Renal cortical epithelial cell (primary cell): ENCODE measurements at places on chromosomes 4 and X.

GRCh38 chrX:29488919-29489318 is 726.4 kb upstream of the MAGEB2 start:
- no peak for DNase-seq

DNA sequence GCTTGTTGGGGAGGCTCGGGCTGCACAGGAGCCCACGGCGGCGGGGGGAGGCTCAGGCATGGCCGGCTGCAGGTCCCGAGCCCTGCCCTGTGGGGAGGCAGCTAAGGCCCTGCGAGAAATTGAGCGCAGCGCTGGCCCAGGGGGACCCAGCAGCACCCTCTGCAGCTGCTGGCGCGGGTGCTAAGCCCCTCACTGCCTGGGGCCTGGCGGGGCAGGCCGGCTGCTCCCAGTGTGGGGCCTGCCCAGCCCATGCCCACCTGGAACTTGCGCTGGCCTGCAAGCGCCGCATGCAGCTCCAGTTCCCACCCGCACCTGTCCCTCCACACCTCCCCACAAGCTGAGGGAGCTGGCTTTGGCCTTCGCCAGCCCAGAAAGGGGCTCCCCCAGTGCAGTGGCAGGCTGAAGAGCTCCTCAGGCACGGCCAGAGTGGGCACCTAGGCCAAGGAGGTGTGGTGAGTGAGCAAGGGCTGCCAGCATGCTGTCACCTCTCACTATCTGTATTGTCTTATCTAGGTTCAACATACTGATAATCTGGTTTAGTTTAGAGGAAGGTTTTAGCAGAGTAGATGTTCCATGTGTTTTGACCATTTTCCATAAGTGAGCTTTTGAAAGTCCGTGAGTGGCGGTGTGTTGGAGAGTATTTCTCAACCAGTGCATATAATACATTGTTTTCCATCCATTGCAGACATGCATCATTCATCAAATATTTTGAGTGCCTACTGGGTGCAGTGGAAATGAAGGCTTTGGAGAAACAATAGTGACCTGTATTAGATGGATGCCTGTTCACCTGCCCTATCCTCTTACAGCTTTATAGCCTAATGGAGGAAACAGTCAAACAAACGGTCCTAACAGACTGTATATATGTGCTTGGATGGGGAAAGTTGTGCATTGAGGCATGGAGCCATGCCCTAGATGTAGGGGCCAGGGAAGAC is 13.1 kb downstream of the PI4K2B start:
- no peak for DNase-seq

GRCh38 chr4:155679343-155679742 is 12.7 kb downstream of the GUCY1A1 start:
- DNase-seq: peak; percentile 50

GRCh38 chrX:135505351-135505750 is 15.1 kb upstream of the INTS6L start:
- DNase-seq: no peak

- no peak for DNase-seq
Observed at GRCh38 chrX:149282909-149283308, 222.2 kb downstream of the IDS start.

GRCh38 chr4:952881-953573 is 20.3 kb downstream of the DGKQ start:
- DNase-seq: no peak

DNA sequence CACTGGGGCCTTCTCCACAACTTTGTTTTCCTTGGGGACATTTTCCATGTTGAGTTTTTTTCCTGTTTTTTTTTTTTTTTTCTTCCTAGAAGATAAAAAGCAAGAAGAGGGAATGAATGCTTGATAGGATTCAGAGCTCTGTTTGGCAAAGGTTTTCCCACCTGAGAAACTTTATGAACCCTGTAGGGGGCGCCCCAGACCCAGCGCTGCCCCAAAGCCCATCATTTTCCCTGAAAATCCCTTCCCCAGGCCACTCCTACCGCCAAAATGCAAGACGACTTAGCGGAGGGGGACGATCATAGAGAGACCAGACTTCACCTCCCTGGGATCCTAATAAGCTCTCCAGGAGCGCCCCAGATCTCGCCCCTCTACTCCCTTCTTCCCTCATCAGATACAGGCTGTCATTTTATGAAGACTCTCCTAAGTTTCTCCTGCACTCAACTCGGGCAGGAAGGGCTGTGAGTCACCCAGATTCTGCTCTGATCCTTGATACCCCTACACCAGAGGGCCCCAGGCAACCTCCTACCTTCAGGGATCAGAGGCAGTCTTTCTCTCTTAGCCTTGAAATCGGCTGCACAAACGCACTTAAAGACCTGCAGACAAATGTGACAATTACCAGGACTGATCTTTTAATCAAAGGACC is 1.4 kb downstream of the BEX5 start:
- DNase-seq: no peak

- DNase-seq: no peak
Observed at GRCh38 chrX:51893931-51894696, 691 bp downstream of the MAGED1 start.

GRCh38 chr4:114226968-114227760 is 247.7 kb upstream of the ARSJ start:
- no peak for DNase-seq

DNA sequence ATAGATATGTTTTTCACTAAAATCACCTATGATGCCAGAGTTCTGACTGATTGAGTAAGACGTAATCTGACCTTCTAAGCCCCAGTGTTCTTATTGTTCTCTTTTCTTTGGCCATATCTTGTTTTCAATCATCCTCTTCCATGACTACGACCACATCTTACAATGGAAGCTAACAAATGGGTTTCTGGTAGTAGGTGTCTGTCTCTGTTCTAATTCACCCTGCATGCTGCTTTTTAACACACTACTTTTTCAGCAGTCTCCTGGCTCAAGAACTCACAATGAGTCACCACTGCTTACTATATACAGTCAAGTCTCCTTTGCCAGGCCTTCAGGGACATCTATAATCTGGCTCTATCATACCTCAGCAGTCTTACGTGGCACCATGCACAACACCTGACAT is 146.1 kb downstream of the NEXMIF start:
- no peak for DNase-seq

- DNase-seq: peak; percentile 99
Observed at GRCh38 chr4:103099691-103100392, at the start of gene BDH2. TSS of gene BDH2 (minus strand) at chr4:103099834. CDS start at chr4:103096254, 3,580 bp downstream.

- peak; percentile 64 for DNase-seq
Observed at GRCh38 chr4:8192748-8193738, 6.0 kb upstream of the SH3TC1 start.

DNA sequence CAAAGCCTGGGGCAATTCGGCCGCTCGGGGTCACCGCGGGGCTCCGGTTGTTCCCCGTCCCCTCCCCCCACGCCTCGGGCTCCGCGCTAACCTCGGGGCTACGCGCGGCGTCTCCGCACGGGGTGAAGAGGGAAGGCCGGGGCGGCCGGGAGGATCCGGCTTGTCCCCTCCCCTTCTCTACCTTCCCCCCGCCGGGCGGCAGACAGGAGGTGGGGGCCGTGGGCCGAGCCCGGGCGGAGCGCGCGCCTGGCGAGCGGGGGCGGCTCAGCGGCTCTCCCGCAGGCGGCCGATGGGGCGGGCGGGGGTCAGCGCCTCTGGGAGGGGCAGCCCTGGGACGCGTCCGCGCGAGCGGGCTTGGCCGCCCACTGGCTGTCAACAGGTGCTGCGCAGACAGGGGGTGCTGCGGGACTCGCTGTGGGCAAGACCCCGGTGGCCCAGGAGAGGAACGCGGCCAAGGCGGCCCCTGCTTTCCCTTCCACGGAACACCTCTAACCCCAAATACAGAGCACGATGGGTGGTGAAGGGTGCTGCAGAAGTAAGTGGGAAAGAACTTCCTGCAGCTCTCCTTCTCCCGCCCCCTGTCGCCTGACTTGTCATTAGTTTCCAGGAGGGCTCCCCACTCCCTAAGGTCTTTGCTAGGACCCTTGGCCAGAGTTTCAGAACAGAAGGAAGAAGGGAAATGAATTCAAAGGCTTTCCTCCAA is at the start of gene PDGFC:
Gene PDGFC (minus strand): TSS at position 124 of the 703 bp plus-strand sequence. CDS start 896 bp downstream, outside the sequence.
- DNase-seq: peak; percentile 57

GRCh38 chr4:132572210-132572609 is 576.9 kb upstream of the PCDH10 start:
- DNase-seq: no peak

DNA sequence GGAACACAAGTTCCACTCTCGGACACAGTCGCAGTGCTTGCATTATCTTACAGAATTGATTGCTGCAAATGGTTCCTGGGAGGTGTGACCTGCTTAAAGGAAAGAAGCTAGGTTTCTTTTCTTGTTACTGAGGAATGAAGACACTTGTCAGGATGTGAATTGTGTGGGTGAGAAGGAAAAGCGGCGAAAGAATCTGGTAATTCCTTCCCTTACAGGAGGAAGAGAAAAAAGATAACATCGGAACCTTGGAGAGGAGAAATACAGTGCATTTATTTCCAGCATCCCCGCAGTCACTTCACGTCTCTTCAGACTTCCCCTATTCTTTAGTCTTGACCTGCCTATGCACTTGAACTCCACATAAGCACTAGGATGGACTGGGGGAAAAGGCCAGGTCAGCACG is 389 bp upstream of the CCSER1 start:
- peak; percentile 17 for DNase-seq

DNA sequence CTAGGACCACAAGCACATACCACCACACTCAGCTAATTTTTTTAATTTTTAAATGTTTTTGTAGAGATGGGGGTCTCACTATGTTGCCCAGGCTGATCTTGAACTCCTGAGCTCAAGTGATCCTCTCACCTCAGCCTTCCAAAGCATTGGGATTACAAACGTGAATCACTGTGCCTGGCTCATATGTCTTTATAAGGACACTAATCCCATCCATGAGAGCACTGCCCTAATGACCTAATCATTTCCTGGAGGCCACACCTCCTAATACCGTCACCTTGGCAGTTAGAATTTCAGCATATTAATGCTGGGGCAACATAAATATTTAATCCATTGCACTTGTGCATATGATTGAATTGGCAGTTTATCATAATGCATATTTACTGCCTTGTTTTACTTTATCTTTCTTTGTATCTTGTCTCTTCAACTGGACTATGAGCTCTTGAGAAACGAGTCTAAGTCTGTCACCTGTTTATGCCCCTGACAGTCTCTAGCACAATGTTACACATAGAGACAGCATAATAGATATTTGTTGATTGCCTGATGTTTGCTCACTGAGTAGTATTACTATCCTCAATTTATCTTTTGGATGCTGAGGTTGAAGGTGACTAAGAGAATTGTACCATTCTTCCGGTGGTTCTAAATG is 172.0 kb downstream of the AASDH start:
- no peak for DNase-seq

DNA sequence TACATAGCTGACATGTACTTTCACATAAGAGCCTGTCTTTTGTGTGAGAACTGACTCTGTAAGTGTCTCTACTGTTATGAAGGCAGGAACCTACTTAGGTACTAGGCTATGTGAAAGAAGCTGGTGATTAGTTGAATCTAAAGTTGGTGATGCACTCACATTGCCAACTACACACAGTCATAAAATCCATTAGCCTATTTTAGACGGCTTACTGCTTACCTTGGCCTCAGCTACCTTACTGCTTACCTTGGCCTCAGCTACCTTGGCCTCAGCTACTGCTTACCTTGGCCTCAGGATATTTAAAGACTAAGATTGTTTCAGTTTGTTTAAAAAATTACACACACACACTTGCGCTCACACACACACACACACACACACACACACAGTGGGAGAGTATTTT is 549.7 kb downstream of the IL1RAPL1 start:
- no peak for DNase-seq

- peak; percentile 30 for DNase-seq
Observed at GRCh38 chr4:94660614-94661013, 97.1 kb upstream of the BMPR1B start.

DNA sequence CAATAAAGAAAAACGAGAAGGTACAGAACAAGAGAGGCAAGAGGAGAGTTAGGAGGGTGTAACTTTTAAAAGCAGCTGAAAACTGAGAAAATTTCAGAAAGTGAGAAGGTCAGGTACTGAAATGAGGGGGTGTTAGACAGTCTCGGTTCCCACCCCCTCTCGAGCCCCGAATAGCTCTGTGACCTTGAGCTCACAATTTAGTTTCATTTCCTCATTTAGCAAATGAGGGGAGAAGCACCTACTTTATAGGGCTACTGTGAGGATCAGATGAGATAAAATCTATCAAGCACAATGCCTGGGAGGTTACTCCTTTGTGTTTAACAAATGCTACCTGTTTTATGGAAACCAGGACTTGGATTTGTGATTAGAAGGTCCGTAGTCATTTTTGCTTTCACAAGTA is 4.9 kb downstream of the UGT8 start:
- DNase-seq: no peak

DNA sequence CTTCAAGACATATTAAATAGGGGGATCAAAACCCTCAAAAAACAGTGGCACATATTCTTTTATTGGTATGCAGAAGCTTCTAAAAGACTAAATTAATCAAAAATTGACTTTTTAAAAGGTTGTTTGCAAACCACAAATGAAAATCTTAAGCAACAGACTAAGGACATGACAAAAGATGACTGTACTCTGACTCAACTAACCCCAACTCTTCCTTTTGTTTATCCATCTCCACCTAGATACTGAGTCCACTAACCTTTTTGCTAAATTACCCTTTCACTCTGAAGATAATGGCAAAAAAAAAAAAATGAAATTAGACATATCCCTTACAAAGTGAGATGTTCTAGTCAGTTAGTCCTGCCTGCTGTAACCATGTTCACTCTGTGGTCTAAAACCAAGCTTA is 91.6 kb upstream of the NLRP2B start:
- no peak for DNase-seq

DNA sequence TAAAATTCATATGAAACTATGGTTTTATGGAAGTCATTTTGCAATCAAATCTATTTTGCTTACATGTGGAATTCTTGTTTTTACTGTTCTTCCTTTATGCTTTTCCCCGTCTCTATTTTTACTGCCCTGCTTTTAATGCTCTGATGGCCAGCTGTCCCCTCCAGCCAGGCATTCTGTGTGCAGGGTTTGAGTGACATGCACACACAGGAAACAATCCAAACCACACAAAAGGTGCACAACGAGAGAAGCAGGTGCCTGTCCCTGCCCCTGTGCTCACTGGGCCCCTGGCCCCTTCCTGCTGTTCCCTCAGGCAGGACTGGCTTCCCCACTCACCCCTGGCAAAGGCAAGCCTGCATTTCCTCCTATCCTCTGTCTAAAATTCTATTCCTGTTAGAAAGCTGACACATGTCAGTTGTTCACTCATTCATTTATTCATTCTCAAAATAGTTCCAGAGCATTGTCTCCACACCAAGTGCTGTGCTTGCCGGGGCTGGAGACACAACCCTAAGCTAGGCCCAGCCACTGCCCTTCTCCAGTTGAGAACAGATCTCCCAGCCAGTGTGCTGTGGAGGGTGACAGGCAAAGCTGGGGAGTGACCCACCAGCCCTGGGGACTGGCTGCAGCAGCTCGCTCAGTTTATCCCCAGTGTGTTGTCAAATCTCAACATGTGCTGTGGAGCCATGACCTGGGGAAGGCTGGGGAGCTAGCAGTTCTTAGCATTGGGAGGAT is 346.3 kb downstream of the FBXW7 start:
- no peak for DNase-seq

DNA sequence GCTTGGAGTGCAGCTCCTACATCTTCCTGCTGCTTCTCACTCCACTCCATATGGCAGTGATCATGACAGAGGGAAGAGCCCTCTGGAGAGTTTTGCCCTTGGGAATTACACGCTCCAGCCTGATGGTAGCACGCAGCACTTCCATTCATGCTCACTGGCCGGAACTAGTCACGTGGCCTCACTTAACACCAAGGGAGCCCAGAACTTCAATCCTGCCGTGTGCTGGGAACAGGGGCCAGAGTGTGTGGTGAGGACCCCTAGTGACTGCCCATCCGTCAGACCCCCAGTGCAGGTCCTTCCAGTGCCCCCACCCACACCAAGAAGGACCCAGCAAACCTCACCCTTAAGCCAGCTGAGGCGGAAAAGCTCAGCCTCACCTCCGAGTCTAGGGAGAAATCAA is 230.7 kb downstream of the EVC2 start:
- DNase-seq: no peak
